Stomach (tissue), 19 donors: ENCODE measurements at places on chromosomes 11 and 22. TPM values are rescaled to one million over a fixed set of nuclear protein-coding genes. Genes with fewer than 3 reads are reported as not detected.

DNA sequence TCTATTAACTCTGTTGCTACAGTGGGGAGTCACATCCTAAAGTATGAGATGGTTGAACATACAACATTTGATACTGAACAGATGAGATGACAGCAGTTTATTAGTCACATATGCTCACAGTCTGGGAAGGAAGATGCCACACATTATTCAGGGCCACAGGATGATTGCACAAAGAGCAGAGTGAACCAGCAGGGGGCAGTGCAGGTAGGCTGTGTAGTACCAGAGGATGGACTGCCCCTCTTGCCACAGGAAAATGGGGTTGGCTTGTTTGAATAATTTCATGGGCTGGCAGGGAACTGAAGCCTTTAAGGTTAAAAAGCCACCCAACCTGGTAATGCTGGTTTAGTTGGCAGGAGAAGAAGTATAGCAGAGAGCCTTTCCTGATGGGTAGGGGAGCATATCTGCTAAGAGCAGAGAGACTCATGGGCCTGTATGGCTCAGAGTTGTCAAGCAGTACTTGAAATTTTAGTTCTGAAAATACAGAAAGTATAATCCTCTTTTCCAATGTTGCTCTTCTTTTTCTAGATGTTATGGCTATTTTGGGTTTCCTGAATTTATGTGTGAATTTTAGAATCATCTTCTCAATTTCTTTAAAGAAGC lies 180.4 kb upstream of the B3GAT1 start:
- peak; percentile 43 for DNase-seq

DNA sequence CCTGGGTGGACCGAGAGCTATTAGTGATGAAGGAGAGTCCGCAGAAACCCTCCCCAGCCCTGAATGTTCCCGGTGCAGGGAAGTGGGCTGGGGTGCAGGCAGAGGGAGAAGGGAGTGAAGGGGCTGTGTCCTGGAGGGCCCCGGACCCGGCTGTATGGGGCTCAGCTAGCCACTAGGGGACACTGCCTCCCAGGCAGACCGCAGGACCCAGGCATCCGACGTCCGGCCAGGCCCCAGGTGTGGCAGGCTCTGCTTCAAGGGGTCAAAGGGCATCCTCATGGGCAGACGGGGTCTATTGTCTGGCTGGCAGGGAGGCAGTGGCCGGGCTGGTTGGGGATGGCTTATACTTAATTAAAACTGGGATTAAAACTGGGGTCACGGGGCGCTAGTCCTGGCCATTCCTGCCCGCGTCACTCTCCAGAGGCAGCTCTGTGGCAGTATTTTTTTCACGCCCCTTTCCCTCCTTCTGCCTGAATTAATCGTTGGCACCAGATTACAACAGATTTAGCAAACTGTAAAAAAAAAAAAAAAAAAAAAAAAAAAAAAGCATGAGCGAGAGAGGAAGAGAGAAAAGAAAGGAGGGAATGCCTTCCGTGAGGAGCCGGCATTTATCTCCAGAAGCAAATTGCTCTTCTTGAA lies 5.1 kb downstream of the FLRT1 start:
- no peak for DNase-seq

Gene WNT7B
- not detected for total RNA-seq

GRCh38 chr11:24312464-24313238 lies 184.2 kb upstream of the LUZP2 start:
- no peak for DNase-seq

- peak; percentile 20 for DNase-seq
These were observed 68.4 kb downstream of the MYEOV start for GRCh38 chr11:69362315-69362714.

DNA sequence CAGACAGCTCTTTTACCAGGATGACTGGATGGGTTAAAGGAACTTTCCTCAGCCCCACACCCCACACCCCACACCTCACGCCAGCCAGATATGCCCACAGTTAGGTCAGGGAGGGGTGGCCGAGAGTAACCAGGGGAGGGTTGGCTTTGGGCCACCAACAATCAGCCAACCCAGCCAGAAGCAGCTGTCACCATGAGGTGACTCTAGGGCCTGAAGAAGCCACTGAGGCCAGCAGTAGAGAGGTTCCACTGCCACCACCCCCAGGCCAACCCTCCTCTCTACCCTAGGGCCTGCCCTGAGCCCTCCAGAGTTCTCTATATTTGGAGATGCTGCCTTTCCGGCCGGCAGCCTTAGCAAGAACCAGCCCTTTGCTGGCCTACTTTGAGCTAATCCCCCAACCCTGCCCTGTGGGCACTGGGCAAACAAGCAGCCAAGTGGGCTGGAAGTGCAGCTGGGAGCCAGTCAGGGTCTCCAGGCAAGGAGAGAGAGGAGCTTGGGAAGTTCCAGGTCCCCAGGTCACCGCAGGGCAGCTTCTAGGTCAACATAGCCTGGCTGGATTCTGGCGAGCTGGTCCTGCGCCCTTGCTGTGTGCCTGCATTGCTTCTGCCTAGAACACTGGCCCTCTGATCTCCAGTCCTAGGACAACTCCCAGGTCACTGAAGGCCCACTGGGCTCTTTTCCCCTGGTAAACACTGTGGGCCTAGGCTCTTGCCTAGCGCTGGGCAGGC lies 12.0 kb upstream of the SYT8 start:
- no peak for DNase-seq

- peak; percentile 74 for DNase-seq
These were observed 15.5 kb downstream of the EFCAB6 start for GRCh38 chr22:43796567-43796966.

- DNase-seq: peak; percentile 96
These were observed at the start of gene NEAT1 for GRCh38 chr11:65422633-65423515. Gene NEAT1, plus strand, starts transcription at chr11:65422798.

DNA sequence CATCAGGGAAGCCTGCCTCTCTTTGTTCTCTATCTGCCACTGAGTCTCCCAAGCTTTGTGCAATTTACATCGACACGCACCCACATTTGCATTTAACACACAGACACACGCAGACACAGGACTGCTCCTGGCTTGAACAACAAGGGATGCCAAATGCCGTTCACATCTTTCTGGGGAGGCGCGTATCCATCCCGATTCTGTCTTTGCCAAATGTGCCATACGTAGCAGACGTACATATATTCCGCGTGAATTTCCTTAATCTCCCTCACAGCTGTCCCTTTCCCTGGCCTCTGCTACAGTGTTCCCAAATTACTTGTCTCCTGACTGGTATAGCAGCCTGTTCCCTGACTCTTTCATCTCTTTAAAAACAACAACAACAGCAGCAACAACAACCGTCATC lies 409.5 kb downstream of the MIAT start:
- no peak for DNase-seq

DNA sequence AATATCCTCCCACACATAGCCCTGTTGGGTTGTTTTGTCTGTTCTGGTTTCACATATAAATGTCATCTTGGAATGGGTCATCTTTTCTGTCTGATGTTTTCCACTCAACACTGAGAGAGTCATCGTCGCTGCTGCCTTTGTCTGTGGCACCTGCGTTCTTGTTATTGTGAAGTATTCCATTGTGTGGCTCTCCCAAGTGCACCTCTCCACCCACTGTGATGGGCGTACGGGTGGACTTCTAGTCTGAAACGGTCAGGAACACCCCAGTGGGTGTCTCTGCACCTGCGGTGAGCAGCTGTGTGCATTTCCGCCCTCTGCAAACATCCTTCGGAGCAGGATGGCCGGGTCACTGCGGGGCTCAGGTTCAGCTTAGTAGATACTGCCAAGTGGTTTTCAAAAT lies 34.5 kb upstream of the RTL6 start:
- DNase-seq: peak; percentile 41

GRCh38 chr11:116694815-116695590 lies 77.8 kb downstream of the BUD13 start:
- no peak for DNase-seq

DNA sequence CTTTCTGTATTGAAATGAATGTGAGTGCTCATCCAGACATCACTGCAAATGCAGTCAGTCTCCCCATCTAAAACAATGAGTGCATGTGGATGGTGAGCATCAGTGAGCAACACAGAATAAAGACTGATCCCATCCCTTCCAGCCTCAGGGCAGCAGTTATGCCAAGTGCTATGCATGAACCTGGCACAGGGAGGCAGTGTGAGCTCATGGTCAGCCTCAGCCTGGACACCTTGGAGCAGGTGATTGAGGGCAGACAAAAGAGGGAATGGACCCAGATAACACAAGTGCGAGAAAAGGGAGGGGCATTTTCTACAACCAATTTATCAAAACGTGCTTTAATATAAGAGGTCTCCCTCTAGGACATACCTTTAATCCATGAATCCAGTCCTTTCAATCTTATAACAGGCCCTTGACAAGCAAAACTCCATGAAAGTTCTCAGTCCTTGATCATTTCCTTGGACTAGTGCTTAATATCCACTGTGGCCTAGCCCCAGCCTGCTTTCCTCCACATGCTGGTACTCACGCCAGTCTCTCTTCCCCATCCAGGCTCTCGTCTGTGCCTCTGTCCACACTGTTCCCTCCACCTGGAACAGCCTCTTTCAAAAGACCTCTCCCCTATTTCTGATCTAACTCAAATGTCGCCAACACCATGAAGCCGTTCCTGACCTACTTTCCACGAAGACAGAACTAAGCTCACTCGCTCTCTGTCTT lies 50.5 kb upstream of the LRRC55 start:
- DNase-seq: peak; percentile 69

Gene XBP1
- 387 TPM for total RNA-seq

DNA sequence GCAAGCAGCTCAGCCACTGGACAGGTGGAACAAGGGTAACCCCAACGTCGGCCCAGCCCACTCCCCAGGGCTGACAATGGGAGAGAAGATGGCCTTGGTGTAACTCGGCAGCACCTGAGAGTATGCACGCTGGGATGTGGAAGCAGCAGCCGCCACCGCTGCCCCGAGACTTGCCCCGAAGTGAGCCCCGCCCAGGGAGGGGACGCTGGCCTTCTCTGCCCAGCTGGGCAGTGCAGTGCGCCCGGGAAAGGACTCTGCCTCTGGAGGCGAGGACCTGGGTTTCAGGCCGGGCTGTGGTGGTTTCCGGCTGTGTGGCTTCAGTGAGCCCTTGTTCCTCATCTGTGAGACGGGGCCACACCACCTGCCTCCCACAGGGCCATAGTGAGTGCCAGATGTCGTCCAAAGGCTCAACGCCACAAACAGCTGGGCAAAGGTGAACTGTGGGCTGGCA lies 8.6 kb upstream of the POLDIP3 start:
- peak; percentile 52 for DNase-seq

GRCh38 chr22:41048791-41049717 lies 43.3 kb upstream of the EP300 start:
- peak; percentile 34 for DNase-seq

GRCh38 chr11:84673753-84674152 lies 953.4 kb downstream of the DLG2 start:
- DNase-seq: peak; percentile 25

GRCh38 chr11:128961645-128962044 lies 19.0 kb upstream of the TP53AIP1 start:
- DNase-seq: no peak

DNA sequence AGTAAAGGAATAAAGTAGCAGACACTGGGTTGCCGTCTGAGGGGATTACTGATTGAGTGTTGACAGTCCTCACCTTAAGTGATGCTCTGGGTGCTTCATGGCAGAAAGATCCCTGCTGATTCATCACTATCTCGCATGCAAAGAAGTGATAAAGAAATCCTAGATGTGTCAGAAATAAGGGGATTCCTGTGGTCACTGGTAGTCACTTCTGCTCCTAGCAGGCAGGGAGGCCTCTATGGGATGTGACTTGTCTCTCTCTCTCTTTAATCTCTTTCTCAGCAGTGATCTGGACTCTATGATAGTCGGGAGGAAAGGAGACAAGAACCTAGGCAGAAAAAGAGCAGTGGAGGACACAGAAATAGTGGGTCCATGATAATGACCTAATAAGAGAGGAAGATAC lies 30.9 kb upstream of the OR56A1 start:
- DNase-seq: no peak

- no peak for DNase-seq
These were observed 3.4 kb downstream of the ZNF195 start for GRCh38 chr11:3375552-3375951.

Gene FUT4
- 19.5 TPM for total RNA-seq

Gene GPR83
- under 0.01 TPM for total RNA-seq

DNA sequence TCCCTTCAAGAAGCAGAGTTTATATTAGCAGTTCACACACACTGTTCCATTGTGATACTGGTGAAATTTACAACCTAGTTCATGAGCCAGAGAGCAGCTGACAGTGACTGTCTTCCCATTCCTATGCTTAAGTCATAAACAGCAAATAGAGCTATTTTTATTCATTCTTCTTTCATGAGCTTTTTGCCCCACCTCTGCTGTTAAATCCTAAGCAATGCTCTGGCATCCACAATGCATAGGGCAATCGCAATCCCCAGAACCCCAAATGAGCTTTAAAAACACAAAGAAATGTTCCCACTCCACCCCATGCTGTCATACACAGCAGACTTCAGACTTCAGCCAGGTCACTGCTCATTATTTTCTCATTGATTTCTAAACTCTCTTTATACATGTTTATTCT lies 307.5 kb downstream of the ETS1 start:
- no peak for DNase-seq

DNA sequence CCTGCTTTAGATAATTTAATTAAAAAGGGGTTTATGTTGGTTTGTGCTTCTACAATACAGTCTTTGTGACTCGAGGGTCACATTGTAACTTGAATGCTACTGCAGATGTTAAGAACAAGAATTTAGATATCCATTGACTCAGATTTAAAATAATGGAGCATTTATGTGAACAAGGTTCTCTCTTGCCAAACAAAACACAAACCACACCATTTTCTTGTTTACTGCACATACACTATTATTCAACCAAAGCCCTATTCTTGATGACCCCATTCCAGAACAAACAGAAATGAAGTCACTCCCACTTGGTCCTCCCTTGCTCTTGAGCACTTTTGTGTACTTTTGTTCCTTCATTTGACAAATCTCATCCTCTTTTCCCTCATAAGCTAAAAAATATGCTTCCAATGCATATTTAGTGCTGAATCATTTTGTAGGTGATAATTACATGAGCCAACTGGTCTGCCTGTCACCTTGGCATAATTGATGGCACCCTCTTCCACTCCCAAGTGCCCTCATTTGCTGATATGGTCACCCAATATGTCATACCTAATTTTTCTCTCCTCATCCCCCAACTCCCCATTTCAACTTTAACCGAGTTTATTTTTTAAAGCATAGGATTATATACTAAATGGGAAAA lies 2.8 kb downstream of the C11orf71 start:
- no peak for DNase-seq

Gene MS4A1
- 3.5 TPM for total RNA-seq

- DNase-seq: peak; percentile 91
These were observed 579.3 kb downstream of the BUD13 start for GRCh38 chr11:116193321-116194131.

Gene FAM83F
- 13.6 TPM for total RNA-seq

DNA sequence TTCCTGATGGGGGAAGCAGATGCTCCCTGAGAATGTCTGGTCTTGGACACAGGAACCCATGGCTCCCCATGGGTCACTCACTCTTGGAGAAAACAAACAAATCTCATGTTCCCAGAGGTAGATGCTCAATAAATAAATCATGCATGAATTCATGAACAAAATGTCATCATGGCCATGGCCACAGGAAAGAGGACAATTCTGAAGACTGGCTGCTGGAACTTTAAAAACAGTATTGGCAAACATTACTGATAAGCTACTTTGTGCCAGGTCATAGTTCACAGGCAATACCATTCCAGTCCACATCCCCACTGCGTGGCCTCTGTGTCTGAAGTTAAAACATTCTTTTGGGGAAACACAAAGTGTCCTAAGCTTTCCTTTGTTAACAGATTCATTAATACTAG lies 9.2 kb upstream of the SMIM35 start:
- no peak for DNase-seq
